ENCODE measurements at places on chromosomes 3 and 15. TPM values are rescaled to one million over a fixed set of nuclear protein-coding genes. Genes with fewer than 3 reads are reported as not detected.
A peak's percentile ranks its signal among the peaks of the same experiment; 100 is the strongest.

The C3orf85 gene
- total RNA-seq, result not detected

The PRSS50 gene
- 0.09 TPM for total RNA-seq

The IRAK2 gene
- total RNA-seq, result 11.8 TPM

The ULK3 gene
- total RNA-seq, result 48.5 TPM

The XCR1 gene
- total RNA-seq, result not detected

- no peak for DNase-seq
Observed at GRCh38 chr15:80768158-80768557, 11.0 kb upstream of the CEMIP start.

GRCh38 chr15:32851572-32851971, 133.8 kb downstream of the GREM1 start:
- DNase-seq, result no peak

- DNase-seq, result no peak
Observed at GRCh38 chr3:4589475-4590097, 96.4 kb downstream of the ITPR1 start.

- DNase-seq, result no peak
Observed at GRCh38 chr3:112639455-112640225, 1.3 kb downstream of the CCDC80 start.

GRCh38 chr3:20186600-20187004, 596 bp upstream of the SGO1 start:
- DNase-seq, result no peak

DNA sequence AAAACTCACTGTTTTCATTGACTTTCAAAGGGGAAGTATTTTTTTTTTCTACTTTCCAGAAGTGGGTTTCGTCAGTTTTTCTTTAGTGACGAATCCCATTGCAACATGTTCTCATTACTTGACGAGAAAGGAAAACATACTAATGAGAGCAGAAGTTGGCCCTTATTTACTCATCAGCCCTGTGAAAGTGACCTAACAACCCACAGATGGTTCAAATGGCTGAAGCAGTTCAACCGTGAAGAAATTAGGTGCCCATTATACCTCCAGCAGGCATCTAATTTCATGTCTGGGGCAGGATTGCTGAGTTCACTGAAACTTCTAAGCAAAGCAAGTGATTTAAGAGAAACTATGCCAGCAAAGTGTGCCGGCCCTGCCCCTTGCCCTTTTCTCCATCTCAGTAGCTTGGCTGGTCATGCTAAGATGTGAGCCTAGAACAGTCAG, 9.0 kb downstream of the AQP9 start:
- DNase-seq, result no peak

- DNase-seq, result no peak
Observed at GRCh38 chr15:94125698-94126097, 105.7 kb upstream of the MCTP2 start.

- peak; percentile 99 for DNase-seq
Observed at GRCh38 chr15:90233387-90234095, at the start of gene CIB1. Gene CIB1, minus strand, starts transcription at chr15:90233941. Its CDS starts 56 bp downstream, at chr15:90233885.

DNA sequence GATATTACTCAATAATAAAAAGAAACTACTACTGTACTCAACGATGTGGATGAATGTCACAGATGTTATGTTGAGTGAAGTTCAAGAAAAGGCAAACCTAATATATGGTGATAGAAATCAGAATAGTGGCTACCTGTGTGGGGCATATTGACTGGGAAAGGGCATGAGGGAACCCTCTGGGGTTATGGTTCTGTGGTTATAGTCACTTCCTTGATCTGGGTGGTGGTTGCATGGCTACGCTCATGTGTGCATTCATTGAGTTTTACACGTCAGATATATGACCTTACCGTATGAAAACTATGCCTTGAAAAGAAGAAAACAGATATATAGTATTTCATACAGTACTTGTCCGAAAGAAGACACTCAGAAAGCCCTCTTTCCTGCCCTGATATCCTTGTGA, 331.0 kb upstream of the LRRFIP2 start:
- DNase-seq, result no peak

DNA sequence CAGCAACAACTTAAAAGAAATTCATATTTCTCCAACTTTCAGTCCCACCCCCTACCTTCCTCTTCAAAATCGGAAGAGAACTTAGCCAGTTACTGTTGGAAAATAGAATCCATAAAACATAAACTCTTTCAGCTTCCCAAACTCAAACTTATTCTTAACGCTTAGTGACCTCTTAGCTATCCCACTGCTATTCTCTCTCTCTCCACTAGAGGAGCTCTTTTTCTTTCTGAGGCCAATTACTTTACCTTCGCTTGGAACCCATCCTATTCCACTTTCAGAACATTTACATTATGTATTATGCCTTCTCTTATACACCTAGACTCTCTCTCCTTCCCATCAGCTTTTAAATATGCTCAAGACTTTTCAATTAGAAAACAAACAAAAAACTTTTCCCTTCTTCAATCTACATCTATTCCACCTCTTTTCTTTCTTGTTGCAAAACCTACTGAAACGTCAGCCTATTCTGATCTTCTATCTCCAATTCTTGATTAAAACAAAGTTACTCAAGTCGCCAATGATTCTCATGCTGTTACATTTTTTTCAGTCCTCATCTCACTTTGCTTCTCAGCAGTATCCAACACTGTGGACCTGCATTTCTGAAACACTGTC, 13.4 kb upstream of the GHSR start:
- DNase-seq, result no peak

DNA sequence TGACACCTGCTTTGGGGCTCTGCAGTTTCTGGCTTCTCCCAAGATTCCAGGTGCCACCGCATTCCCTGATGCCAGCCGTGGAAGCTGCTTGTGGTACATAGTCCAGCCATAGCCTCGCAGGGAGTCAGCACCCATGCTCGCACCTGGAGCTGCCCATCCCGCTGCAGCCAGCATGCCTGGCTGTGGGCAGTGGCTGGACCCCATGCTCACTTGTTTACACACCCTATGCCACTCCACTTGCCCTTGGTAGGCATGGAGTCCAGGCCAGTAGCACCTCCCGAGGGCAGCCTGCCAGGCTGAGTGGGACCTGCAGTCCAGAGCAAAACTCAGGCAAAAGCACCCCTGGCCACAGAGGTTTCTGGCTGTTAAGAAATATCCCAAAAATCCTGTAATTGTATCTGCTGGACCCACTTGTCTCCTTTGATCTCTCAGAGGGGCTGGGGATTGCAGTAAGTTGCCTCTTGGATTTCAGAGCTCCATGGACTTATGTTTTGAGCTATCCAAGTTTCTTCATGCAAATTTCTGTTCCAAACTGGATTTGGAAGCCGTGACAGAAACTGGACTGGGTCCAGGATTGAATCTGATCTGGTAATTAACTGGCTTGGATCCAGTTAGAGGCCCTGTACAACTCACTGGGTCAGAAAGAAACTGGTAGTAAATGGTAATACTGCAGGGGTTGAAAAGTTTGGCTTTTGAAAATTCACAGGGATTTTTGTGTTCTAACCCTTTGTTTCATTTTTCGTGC, 149.3 kb downstream of the FMN1 start:
- DNase-seq, result no peak

- no peak for DNase-seq
Observed at GRCh38 chr3:118472586-118472985, 562.1 kb downstream of the IGSF11 start.

- no peak for DNase-seq
Observed at GRCh38 chr15:58698887-58699641, 50.4 kb downstream of the ADAM10 start.

GRCh38 chr15:95284492-95284891, 1046.0 kb upstream of the NR2F2 start:
- DNase-seq, result no peak

GRCh38 chr3:73024836-73025235, 28.2 kb downstream of the PPP4R2 start:
- no peak for DNase-seq

- DNase-seq, result peak; percentile 9
Observed at GRCh38 chr3:57805674-57806073, 49.6 kb downstream of the SLMAP start.
